ENCODE measurements at places on chromosomes 11 and 22.

DNA sequence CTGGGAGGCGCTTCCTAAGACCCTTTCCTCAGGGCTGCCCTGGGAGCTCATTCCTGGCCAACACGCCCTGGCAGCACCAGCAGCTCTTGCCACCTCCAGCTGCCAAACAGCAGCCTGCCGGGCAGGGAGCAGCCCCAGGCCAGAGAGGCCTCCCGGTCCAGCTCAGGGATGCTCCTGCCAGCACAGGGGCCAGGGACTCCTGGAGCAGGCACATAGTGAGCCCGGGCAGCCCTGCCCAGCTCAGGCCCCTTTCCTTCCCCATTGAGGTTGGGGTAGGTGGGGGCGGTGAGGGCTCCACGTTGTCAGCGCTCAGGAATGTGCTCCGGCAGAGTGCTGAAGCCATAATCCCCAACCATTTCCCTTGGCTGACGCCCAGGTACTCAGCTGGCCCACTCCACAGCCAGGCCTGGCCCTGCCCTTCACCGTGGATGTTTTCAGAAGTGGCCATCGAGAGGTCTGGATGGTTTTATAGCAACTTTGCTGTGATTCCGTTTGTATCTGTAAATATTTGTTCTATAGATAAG is 7.6 kb downstream of the SLC39A13 start:
- peak; percentile 88 for DNase-seq

DNA sequence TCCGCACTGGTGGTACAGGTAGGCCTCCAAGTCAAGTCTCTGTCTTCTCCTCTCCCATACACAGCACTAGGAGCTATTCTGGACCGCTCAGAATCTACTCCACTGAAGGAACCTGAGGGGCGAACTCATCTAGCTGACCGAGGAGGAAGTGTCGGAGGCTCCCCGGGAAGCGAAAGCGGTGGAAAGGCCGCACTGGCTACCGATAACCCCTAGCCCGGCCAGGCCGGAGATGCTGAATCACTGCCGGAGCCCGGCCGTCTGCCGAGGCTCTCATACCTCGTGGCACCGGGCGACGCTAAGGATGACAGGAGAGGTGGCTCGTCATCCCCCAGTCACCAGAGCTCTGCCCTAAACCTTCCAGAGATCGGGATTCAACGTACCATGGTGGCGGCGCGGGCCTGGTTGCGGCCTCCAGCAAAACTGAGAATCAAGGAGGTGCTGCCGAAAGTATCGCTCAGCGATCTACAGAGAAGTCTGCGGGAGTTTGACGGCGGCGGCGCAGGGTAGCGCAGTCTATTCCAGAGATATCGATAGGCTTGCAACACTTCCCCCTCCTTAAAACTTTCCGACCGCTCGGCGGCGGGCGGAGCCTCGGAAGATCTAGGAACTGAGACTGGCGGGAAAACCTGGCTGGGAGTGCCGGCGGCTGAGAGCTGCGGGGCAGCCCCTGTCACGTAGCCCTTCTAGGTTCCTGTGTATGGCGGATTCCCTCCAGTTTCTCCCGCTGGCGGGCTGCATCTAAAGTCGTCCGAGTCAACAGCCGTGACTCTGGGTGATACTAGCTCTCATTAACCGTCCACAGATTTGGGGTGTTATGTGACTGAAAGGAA is at the start of gene PSMA1:
Gene PSMA1, minus strand, starts transcription at position 470 of the 830 bp plus-strand sequence. Its CDS starts 87 bp downstream, at position 383.
- DNase-seq, result peak; percentile 86

GRCh38 chr22:20575724-20576444 is 68.5 kb downstream of the MED15 start:
- no peak for DNase-seq

- DNase-seq, result no peak
Observed at GRCh38 chr22:19809741-19810140, 44.9 kb downstream of the GNB1L start.

- DNase-seq, result peak; percentile 95
Observed at GRCh38 chr11:10293423-10294289, at the start of gene SBF2. Gene SBF2 (minus strand): TSS chr11:10294219. CDS start chr11:10294069, 150 bp downstream.

- no peak for DNase-seq
Observed at GRCh38 chr22:35756722-35757121, 39.0 kb downstream of the APOL5 start.

- DNase-seq, result no peak
Observed at GRCh38 chr11:78417175-78417887, at the start of gene GAB2. Gene GAB2 (minus strand): TSS chr11:78417820. CDS start chr11:78417720, 100 bp downstream.

GRCh38 chr22:30005213-30005857 is 74.9 kb upstream of the HORMAD2 start:
- DNase-seq, result peak; percentile 32

- DNase-seq, result peak; percentile 62
Observed at GRCh38 chr11:393219-394033, 583 bp upstream of the PKP3 start.

GRCh38 chr11:34600339-34601084 is 20.4 kb upstream of the EHF start:
- no peak for DNase-seq

- DNase-seq, result no peak
Observed at GRCh38 chr11:73171436-73172161, 29.5 kb upstream of the FCHSD2 start.

- no peak for DNase-seq
Observed at GRCh38 chr11:87081358-87081757, 43.6 kb downstream of the TMEM135 start.

- no peak for DNase-seq
Observed at GRCh38 chr11:82865841-82866240, 34.4 kb downstream of the PRCP start.

DNA sequence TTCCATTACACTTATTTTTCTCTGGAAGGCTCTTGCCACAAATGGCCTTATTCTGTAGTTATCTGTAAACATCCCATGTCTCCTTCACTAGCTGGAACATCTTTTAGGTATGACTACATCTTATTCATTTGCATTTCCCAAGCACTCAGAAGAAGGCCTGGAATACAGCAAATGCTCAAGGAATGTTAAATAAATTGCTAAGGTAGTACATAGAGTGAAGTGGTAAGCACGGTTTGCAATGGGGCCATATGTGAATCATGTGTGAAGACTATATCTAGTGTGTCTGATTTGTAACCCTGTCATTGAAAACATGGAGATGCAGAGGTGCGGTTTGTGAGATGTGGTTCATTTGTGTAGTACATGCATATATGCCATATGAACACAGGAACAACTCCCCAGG is 33.5 kb downstream of the GDPD4 start:
- DNase-seq, result peak; percentile 80

DNA sequence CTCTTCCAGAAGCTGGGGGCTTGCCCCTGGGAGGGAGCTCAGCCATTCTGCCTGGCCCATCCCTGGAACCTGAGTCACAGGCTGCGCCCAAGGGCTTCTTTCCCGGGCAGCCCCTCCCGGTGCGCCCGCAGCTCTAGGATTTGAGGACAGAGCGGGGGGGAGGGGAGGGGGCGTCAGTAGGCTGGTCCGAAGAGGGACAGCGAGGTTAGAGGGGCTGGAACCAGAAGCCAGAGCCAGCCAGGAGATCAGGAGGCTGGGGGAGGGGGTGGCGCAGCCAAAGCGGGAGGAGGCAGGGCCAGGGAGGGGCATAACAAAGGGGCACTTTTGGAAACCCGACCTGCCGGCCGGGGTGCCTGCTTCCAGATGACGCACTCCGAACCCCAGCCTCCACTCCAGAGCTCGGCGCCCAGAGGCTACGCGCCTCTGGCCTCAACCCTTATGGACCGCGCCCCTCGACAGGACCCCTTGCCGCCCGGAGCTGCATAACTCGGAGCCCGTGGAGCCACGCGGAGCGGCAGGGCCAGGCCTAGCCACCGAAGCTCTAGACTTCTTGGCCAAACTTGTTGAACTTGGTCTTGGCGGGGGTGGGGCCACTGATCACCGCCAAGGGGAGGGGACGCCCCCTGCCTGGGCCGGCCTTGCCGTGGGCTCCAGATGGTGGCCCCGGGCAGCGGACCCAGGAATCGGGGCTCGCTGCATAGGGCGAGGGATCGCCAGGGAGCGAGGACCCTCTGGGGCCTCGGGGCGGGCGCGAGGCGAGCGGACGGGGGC is 744 bp downstream of the PACSIN3 start:
- DNase-seq, result no peak

DNA sequence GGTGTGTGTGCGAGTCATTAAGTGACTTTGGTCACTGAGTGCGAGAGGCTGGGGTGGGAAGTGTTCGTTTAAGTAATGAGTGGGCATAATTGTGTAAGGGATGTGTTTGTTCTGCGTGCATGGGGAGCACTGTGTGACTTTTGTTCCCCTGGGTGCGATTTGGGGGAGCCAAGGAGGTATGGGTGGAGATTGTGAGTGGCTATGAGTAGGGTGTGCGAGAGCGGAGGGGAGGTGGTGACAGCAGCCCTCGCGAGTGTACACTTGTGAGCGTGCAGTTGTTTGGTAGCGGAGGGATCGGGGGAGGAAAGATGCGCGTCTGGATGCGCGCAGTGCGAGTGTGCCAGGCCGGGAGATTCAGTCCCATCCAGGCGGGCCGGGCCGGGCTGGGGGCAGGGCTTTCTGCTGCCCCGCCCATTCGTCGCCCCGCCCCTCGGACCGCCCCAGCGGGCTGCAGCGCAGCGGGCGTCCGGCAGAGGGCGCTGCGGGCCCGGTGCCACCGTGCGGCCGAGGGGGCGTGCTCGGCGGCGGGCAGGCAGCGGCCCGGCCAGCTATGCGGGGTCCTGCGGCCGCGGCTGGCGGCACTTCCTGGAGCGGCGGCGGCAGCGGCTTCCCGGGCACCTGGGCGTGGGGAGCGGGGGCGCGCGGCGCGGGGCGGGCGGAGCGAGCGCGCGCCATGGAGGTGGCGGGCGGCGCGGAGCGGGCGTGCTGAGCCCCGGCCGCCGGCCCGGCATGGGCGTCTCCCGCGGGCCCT is at the start of gene DGKZ:
Gene DGKZ, plus strand, starts transcription at position 578 of the 751 bp plus-strand sequence. CDS start 197 bp downstream, outside the sequence.
- DNase-seq, result no peak

DNA sequence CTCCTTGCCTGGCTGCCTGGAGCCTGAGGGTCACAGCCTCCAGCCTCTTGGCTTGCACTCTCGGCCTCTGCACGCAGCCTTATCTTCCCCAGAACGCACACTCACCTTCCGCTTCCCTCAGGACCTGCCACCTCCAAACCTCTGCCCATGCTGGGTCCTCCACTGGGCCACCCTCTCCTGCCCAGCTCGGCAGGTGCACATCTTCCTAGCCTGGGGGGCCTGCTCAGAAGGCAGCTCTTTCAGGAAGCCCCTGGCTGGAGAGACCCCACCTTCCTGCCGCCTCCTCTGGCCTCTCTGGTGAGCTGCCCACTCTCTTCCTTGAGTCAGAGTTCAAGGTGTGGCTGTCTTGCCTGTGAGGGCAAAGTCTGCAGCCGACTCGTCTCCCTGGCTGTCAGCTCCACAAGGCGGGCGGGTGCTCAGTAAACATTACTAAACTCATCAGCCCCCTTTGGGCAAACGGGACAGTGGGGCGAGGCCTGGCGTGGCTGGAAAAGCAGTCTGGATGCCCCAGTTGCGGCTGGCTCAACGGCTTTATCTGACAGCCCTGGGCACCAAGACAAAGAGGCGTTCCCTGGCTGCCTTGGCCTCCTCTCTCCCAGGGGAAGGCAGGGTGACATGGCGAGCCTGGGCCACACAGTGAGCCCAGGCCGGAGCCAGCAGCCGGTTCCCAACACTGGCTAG is 1.7 kb upstream of the LINC01488 start:
- DNase-seq, result no peak

- DNase-seq, result no peak
Observed at GRCh38 chr11:117681438-117681837, 115.6 kb downstream of the DSCAML1 start.

DNA sequence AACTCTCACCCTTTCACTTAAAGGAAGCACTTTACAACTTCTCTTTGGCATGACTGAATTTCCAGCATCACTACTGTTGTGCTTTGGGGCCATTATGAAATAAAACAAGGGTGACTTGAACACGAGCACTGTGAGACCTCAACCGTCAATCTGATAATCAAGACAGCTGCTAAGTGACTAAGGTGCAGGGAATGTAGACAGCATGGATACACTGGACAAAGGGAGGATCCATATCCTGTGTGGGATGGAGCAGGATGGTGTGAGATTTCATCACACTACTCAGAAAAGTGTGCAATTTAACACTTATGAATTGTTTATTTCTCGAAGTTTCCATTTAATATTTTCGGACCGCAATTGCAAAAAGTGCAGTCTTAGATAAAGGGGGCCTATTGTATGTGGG is 16.1 kb upstream of the EXPH5 start:
- DNase-seq, result peak; percentile 51

GRCh38 chr11:10407055-10407454 is 48.0 kb upstream of the AMPD3 start:
- peak; percentile 76 for DNase-seq

GRCh38 chr11:32416301-32416700 is 19.0 kb downstream of the WT1 start:
- DNase-seq, result no peak

DNA sequence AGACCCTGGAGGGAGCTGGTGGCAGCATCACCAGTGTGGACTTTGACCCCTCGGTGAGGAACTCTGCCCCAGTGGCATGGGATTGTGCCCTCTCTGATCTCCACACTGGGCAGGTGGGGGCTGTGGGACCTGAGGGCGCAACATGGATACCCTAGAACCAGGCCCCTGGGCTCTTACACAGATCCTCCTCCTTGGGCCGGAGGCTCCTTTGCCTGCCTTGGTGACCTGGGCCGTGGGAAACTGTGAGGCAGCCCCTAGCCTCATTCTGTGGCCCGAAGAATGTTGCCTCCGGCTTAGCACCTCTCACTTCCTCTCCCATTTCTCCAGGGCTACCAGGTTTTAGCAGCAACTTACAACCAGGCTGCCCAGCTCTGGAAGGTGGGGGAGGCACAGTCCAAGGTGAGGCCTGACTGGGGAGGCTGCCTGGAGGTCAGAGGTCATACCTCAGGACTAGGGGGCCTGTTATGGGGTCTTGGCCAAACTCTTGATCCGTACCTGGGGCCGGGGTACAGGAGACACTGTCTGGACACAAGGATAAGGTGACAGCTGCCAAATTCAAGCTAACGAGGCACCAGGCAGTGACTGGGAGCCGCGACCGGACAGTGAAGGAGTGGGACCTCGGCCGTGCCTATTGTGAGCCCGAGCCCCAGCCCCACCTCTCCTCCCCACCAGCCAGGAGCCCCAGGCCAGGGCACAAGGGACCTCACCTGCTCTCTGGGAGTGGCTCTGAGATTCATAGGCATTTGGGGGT is 12.2 kb downstream of the ATG16L2 start:
- DNase-seq, result no peak

- no peak for DNase-seq
Observed at GRCh38 chr11:24642648-24643047, 145.8 kb downstream of the LUZP2 start.

- DNase-seq, result no peak
Observed at GRCh38 chr11:67492801-67493547, 10.1 kb downstream of the AIP start.

- no peak for DNase-seq
Observed at GRCh38 chr11:35373284-35373933, 45.9 kb downstream of the SLC1A2 start.

DNA sequence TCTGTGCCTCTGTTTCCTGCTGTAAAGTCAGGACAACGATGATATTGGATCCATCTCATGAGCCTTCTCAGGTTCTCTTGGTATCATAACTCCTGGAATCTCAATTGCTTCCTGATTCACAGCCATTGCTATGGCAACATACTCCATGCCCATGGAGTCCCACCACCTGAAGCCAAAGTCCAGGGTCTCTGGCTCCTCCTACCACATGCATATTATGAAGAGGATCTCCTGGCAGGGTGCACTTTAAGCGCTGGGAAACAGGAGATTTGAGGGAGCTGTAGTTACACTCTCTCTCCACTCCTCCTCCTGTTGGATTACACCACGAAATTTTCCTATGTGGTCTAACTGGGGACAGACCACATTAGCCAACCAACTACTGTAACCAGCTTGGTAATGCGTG is 130.9 kb upstream of the SEZ6L start:
- no peak for DNase-seq

GRCh38 chr22:25637672-25638071 is 73.2 kb downstream of the GRK3 start:
- no peak for DNase-seq

GRCh38 chr22:29308791-29309262 is 2.4 kb downstream of the GAS2L1 start:
- DNase-seq, result peak; percentile 33

GRCh38 chr11:61650781-61651571 is 29.2 kb upstream of the DAGLA start:
- no peak for DNase-seq

All from HS-5 (cell line).